Fibroblast of the aortic adventitia (primary cell): ENCODE measurements at places on chromosomes 2 and 18.
A peak's percentile ranks its signal among the peaks of the same experiment; 100 is the strongest.

GRCh38 chr2:136693966-136694365, 71.4 kb upstream of the THSD7B start:
- DNase-seq, result no peak

DNA sequence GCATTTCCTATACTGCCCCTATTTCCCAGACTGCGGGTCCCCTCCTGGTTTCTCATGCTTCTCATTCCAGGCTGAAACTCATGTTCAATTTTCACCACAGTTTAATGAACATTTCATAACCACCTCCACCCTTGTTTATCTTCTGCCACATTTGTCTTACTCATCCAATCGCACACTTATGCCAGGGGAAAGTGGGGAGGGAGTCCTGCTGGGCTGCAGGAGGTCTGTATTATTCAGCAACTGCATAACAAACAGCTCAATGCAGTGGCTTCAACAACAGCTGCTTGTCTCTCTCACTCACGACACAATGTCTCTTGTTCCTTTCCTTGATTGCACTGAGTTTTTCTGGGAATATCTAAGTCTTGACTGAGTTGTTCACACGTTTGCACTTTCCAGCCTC, 106.0 kb downstream of the ZNF519 start:
- DNase-seq, result no peak

DNA sequence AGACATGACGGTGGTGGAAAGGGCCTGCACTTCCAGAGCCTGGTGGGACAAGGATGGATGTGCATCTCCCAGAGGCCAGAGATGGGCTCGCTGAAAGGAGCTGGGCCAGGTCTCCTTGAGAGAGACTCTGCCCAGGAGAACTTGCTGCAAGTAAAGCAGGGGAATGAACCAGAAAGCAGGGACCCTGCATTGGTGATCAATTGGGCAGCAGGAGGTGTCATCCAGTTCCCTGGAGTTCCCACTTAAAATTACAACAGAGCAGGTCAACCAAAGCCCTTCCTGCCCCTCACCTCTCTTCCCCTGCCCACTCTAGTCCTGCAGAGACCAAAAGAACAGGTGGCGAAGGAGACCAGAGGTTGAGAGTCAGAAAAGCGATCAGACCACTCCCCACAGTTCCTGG, 69.7 kb upstream of the CAB39 start:
- no peak for DNase-seq

DNA sequence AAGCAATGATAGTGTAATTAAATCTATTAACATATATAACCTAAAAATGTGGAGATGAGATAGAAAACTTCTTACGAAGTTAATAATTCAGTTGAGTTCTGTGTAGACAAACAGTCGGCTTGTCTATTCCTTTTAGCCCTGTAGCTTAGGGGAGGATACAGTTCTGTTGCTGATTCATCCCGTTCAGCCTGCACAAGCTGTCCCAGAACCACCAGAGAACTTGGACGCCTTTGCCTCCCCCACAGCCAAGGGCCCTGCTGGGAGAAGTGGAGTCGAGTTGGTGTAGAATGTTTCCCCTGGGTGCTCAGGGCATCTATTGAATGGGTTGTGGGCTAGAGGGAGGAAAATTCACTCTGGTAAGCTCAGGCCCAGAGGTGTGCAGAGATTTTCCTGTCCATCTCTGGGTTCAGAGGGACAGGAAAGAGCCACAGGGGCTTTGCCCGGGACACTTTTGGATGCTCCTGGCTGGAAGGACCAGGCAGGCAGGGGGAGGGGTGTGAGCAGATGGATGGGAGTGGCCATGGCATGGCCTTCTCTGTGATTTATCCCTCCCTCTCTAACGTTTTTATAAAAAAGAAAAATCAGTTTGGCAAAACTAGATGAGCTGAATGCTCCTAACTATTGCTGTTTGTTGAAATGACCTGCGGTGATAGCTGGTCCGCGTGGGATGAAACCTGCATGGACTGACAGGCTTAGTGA, 42.8 kb upstream of the GALR1 start:
- DNase-seq, result peak; percentile 91

DNA sequence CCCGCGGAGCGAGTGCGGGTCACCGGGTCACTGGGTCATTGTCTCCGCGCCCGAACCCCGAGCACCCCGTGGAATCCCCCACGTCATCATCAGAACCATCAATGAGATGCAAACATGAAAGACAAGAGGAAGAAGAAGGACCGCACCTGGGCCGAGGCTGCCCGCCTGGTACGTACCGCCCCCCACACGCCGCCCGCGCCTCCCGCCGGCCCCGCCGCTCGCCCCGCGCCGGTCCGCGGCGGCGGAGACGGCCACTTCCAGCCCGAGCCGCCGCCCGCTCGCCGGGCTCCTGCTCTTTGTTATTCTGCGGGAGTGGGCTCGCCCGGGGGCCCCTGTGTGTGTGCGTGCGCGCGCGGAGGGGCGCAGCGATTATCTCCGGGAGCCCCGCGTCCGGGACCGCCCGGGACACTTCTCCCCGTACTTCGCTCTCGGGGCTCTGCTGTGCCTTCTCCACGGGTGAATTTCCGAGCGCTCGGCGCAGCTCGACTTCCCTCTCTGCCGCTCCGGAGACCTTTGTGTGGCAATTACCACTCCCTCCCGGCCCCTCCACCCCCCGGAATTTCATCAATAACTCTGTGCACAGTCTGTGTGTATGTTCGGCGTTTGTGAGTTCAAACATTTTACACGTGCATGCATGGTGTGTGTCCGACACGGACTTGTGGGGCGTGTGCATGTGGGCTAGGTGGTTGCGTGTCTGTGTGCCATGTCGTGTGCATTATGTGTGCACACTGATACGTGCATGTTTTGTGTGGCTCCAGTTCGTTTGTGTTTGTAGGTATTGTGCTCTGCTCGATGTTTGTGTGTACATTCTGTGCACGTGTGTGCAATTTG, 714 bp downstream of the ASXL3 start:
- DNase-seq, result no peak

DNA sequence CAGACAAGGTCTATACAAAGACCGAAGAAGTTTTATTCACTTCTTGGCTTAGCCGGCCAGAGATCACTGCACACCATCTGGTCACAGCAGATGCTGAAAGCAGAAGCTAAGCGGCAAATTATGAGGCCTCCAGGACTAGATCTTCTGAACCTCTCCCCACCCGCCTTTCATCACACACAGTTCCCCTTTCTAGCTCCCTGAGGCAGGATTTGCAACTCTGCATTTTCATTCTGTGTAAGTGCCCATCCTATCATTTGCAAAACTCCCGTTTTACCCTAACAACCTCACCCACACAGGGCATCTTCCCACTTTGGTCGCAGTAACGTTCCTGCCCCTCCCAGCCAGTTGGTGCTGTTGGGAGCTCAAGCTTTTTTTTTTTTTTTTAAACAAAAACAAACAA, 3.1 kb upstream of the MOB1A start:
- DNase-seq, result no peak

DNA sequence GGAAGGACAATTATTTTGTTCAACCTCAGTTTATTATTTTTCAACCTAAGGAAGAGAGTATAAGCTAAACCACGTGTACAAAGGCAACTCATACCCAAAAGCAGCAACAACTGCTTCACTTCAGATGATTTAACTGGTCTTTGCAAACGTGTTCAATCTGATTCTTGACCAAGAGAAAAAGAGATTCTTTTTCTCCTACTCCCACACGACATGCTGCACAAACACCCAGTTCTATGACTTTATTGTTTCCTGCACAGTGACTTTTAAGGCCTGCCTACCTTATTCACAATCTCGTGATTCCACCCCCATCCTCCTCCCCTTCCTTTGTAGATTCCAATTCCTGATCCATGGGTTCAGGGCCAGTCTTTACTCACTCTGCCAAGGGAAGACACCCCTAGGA, 1394.8 kb upstream of the ZEB2 start:
- DNase-seq, result no peak

- no peak for DNase-seq
Observed at GRCh38 chr2:98489486-98489885, 44.8 kb downstream of the INPP4A start.

DNA sequence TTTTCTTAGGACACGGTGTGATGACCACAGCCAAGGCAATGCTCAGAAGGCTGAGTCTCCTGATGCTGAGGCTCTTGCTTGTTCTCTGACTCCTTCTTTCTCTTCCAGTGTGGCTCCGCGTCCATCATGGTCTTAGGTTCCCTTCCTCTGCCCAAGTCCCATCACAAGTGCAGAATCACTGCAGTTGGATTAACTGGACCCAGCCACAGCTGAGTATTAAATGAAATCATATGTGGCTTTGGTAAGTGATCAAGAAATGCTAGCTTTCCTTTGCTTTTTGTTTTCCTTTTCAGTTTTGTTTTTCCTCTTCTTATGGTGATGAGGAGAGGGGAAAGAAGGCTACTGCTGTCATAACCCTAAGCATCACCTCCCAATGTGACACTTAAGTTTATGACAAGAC, 375.8 kb downstream of the INSIG2 start:
- DNase-seq, result no peak

GRCh38 chr18:21458310-21458709, 142.2 kb downstream of the ESCO1 start:
- no peak for DNase-seq

DNA sequence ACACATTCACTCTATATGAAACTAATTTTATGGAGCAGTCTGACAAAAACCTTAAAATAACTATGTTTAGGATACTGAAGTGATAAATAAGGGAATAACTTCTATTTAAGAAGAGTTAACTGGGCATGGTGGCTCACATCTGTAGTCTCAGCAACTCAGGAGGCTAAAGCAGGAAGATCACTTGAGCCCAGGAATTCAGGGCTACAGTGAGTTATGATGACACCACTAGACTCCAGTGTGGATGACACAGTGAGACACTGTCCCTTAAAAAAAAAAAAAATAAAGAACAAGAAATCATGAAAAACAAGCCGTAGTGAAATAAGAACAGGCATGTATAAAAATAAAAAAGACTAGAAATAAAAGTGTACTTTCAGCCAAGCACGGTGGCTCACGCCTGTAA, 82.0 kb downstream of the THADA start:
- no peak for DNase-seq

GRCh38 chr2:183530333-183530901, 406.2 kb downstream of the NUP35 start:
- no peak for DNase-seq

GRCh38 chr2:29573147-29573546, 348.2 kb downstream of the ALK start:
- DNase-seq, result no peak

GRCh38 chr2:195899226-195899625, 169.4 kb downstream of the DNAH7 start:
- peak; percentile 51 for DNase-seq

- no peak for DNase-seq
Observed at GRCh38 chr2:200829258-200829655, 17.5 kb downstream of the BZW1 start.

- DNase-seq, result peak; percentile 34
Observed at GRCh38 chr2:1972422-1972821, 228.1 kb upstream of the PXDN start.

DNA sequence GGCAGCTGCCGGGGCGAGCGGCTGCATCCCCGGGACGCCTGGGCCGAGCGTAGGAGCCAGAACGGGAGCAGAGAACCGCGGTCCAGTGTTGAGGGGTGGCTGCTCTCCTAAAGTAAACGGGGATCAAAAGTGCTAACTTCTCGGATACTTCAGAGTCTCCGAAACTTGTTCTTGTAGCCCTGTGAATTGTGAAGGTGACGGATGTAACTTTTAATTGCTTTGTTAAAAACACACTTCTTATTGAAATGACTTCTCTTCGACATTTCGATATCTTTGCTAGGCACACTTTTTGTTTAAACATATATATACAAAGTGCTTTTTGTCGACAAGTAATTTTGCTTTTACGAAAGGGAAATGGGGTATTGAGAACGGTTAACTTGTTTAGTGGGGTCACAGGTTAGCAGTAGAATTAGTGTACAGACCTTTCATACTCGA, 540 bp downstream of the ATP9B start:
- DNase-seq, result no peak

GRCh38 chr2:29182920-29183319, 67.7 kb downstream of the CLIP4 start:
- no peak for DNase-seq

GRCh38 chr18:46336278-46337111, 232.3 kb downstream of the HAUS1 start:
- DNase-seq, result peak; percentile 25

- DNase-seq, result peak; percentile 93
Observed at GRCh38 chr2:39736640-39737039, 42.4 kb downstream of the THUMPD2 start.

DNA sequence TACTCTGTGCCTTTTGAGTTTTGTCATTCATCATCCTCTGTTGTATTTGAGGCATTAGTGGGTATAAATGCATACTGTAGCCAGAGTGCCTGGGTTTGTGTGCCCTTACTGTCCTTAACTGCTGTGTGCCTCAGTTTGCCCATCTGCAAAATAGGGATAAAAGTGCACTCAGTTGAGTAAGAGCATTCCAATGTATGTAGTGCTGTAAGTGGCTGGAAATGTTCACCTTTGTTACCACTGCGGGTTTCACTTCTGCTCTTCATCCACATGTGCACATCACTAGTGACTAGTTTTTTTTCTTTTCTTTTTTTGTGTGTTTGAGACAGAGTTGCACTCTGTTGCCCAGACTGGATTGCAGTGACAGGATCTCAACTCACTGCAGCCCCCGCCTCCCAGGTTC, 39.9 kb downstream of the PLEKHB2 start:
- DNase-seq, result no peak

DNA sequence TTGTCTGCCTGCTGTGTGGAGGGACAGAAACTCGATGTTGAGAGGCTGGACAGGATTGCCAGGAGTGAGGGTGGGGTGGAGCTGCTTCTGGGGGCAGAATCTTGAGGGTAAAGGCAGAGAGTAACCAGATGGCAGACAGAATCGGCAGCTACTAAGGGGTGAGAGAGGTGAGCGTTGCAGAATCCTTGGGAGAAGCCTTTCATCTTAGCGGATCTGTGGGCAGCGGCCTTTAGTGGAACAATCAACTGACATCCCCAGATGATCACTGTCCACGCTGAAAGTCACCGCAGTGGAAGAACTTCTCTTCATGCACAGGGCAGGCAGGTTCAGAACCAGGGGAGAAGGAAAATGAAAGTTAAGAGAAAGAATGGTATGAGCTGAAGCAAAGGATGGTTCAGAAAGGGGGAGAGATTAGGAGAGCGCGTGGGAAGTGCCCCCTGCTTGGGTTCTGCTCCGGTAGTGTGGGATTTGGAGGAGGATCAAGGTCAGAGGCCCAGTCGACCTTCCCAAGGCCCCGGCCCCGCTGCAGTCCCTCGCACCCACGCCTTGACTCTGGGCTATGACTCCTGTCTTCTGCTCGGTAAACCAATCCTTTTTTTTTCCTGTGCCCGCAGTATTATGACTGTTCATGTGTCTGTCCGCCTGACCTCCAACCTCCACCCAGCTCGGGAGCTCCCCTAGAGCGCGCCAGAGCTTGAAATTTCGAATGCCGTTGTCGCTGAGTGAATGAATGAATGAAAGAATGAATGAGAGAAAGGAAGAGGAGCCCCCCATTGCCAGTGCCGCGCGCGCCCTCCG, 584 bp downstream of the BOLA3 start:
- DNase-seq, result peak; percentile 31
